ENCODE measurements at places on chromosomes 4 and X.

DNA sequence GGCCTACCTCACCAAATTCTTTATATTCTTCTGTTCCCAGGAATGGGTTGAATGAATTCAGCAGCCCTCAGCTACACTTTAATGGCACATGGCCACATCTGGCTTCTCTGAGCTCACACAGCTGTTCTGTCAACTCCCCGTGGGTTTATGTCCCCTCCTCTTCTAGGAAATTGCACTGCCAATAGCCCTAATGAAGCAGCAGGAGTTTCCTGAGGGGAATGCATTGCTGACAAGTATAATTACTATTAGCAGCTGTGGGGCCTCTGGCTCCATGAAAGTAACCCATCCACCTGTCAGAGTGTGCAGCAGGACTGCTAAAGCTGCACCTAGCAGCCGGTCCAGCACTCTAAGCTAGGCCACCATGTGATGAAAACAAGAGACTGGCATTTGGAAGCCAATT lies 50.3 kb downstream of the FTHL17 start:
- peak; percentile 3 for DNase-seq

- DNase-seq = no peak
These were observed 1099.9 kb downstream of the RAPGEF2 start for GRCh38 chr4:160202802-160203201.

DNA sequence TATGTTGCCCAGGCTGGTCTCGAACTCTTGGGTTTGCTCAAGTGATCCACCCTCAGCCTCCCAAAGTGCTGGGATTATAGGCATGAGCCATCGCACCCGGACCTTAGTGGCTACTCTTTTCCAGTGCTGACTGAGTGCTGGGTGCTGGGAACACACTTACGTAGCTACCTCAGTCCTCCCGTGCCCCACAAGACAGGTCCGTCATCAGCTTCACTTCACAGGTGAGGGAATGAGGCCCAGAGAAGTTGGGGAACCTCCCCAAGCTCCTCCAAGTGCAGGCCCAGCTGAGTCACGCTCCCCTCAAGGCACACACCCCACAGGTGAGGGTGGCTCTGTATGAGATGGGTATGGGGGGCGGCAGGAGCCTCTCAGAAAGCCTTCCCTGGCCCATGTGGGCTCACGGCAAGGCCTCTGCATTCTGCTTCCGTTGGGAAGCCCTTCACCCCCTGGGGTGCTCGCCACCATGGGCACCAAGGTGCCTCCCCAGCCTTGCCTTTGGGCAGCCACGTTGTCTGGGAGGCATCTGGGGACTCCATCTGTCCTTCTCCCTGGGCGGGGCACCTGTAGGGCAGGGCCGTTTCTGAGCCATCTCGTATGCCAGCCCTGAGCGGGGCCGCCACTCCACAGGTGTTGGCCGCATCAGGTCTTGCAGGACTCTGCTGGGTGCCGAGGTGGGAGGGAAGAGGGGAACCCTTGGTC lies 28.4 kb downstream of the NSG1 start:
- no peak for DNase-seq

- no peak for DNase-seq
These were observed 179.9 kb upstream of the PPP3CA start for GRCh38 chr4:101527188-101527587.

- no peak for DNase-seq
These were observed 116.4 kb downstream of the RAP1GDS1 start for GRCh38 chr4:98377559-98377958.

DNA sequence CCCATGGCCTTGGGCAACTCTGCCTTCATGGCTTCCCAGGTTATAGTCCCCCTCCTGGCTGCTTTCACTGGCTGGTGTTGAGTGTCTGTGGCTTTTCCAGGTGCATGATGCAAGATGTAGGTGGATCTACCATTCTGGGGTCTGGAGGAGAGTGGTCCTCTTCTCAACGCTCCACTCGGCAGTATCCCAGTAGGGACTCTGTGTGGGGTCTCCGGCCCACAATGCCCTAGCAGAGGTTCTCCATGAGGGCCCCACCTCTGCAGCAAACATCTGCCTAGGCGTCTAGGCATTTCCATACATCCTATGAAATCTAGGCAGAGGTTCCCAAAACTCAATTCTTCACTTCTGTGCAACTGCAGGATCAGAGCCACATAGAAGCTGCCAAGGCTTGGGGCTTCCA lies 763.4 kb upstream of the EPHA5 start:
- no peak for DNase-seq

DNA sequence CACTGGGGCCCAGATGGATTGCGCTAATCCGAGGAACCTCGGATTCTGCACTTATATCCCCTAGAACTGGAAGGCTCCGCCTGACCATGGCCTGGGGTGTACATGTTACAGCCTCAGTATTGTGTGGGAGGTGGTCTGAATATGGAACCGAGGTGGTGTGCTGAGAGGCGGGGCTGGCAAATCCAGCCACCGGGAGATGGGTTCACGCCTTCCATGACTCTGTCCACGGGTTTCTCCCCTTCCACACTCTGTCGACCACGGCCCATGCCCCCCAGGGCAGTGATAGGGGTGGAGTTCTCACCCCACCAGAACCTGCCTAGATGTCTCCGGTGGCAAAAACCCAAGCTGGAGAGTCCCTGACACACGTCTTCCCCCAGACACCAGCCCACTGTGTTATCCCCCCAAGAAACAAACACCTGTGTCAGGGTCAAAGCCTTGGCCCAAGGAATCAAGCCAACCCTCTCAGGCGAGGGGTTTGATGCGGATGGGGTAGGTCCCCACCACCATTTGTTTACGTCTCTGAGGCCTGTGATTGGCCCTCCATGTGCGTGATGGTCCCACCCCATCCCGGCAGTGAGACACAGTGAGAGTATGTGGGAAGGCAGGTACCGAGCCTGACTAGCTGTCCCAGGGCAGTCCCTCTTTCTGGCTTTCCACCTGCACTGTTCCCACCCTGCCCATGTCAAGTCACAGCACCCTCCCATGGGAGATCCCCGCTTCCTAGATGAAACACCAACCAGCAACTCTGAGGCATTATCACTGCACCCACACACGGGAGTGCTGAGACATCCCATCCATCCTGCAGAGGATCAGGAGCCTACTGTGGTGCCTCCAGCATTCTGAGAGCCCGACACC lies 6.6 kb upstream of the LOC101059915 start:
- no peak for DNase-seq

GRCh38 chr4:39719804-39720580 lies 22.1 kb downstream of the UBE2K start:
- DNase-seq = no peak

GRCh38 chrX:92232182-92232581 lies 453.0 kb downstream of the PCDH11X start:
- DNase-seq = peak; percentile 1

GRCh38 chr4:40186665-40187014 lies 10.2 kb upstream of the RHOH start:
- DNase-seq = peak; percentile 16
